ENCODE measurements at places on chromosomes 7 and 10.

GRCh38 chr7:18577096-18577771, 81.7 kb downstream of the HDAC9 start:
- no peak for DNase-seq

GRCh38 chr7:5094641-5095040, 49.0 kb downstream of the RBAK start:
- DNase-seq = no peak

- no peak for DNase-seq
These were observed 126.8 kb downstream of the SKIDA1 start for GRCh38 chr10:21398563-21399231.

DNA sequence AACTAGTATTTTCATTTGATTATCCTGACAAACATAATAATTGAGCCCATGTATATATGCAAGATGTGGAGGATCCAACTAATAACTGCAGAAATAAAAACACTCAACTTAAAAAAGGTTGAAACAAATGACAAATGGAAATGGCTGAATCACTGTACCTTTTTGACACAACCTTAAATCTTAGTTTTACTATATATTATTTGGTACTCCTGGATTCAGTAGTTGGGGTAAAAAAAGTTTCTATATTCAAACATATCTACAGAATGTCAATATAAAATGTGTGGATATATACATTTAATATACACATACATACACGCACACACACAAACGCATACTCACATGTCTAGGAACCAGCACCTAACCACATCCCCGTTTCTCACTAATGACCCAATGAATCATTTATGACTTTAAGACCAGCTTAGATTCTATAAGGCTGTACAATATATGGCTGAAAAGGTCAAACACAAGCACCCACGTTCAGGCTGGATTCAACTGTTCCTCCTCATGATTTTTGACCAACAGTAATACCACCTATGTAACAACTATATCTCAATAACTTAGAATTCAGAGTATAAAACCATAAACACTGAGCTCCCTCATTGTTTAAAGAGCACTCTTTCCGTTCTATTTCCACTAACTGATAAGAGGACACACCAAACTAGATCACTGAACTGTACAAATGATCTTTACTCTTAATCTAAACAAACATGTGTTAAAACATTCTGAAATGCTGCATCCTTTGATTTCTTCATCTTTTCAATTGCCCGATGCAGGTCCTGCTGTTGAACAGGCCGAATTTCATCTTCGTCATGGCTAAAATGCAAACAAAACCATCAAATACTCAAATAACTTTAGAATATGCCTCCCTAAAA, 63.8 kb downstream of the ATAD1 start:
- DNase-seq = no peak

All from renal cortex interstitium (tissue), 15 donors.